ENCODE measurements at places on chromosomes 7 and 10.

GRCh38 chr10:107790271-107790670 lies 625.8 kb upstream of the SORCS1 start:
- no peak for DNase-seq

DNA sequence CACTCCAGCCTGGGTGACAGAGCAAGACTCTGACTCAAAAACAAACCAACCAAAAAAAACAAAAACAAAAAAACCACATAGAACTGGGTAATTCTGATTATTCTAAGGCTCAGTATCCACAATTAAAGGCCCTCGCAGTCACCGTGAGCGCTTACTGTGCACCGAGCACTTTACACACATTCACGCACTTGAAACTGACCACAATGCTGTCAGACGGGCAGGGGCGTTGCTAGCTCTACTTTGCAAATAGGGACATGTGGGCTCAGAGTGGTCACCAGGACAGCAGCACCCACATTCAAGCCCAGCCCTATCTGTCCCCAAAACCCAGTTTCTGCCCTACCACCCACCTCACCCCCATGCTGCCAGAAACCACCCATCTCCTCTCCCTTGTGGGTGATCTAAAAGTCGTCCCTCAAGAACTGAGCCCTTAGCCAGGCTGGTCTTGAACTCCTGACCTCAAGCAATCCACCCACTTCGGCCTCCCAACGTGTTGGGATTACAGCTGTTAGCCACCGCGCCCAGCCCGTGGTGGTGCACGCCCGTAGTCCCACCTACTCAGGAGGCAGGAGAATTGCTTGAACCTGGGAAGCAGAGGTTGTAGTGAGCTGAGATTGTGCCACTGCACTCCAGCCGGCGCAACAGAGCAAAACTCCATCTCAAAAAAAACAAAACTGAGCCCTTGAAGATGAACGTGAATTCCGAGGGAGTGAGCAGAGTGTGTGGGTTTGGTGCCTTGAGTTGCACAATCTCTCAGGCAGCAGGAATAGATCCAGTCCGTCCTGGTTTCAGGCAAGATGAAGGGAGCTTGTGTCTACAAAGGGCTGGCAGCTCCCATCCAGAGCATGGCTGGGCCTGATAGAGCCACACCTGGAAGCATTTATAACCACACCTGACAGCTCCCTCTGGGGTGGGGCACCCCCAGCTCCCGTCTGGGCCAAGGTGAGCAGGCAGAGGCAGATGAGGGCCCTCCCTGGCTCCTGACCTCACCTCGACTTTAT lies 5.4 kb upstream of the HSPB1 start:
- no peak for DNase-seq

DNA sequence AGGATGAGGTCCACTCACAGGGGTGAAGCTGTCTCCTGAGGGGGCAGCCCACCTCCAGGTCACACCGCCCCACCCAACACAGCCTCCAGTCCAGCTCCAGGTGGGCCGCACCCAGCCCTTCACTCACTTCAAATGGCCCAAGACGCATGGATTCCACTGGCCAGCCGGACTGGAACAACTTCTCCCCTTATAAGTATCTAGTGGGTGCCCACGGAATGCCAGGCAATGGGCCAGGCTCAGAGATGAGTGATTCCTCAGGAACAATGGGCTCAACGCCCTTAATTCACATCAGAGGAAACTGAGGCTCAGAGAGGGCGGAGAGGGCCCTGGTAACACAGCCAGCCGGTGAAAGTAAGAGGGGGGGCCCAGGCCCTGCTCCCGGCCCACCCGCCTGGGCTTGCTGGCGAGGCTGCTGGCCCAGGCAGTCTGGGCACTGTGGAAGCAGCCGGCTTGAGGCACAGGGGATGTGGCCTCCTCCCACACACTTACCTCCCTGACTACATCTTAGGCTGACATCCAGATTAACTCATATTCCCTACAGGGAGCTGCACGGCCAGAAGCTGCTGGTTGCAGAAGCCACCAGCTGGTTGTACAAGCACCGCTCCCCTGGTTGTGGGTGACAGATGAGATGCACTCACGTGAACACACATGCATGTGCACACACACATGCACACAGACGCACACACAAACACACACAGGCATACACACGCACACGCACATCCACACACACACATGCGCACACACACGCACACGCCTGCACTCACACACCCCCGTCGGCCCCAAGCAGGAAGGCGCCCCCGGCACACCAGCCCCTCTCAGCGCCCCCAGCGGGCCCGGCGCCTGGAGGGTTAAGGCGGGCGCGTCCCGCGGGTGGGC lies 1.0 kb upstream of the FAM20C start:
- DNase-seq, result no peak

DNA sequence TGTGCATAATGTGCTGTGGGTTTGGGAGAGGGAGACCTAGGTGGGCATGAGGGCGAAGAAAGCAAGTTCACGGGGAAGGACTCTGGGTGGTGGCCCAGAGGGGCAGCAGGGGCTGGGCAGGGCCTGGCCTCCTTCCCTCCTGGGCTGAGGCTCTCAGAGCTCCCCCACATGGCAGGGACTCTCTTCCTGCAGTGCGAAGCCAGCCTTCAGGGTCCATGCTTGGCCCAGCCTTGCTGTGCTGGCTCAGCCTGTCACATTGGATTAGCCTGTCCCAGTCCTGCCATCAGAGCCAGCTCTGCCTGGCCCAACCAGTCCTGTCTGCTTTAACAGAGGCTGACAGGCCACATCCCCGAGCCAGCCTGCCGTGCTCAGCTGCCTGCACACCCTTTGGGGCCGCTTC lies 20.4 kb upstream of the ZNF488 start:
- no peak for DNase-seq

DNA sequence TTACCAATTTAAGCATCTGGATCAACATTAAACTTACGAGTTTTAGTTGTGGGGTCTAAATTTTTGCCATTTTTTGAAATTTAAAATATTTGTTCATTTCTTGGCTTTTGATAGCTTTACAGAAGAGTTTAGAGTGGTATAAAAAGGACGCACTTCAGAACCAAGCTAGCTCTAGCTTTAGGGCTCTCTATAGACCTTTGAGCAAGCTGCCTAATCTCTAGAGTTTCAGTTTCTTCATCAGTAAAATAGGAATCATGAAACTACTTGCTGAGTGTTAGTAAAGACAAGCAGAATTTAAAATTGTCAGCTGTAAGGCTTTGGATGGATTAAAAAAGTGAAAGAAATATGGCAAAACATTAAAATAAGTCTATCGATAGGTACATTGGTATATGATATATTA lies 266.5 kb downstream of the IPMK start:
- no peak for DNase-seq

GRCh38 chr7:36823353-36823752 lies 99.1 kb upstream of the AOAH start:
- DNase-seq, result no peak

- DNase-seq, result no peak
Observed at GRCh38 chr7:39894904-39895303, 55.2 kb upstream of the CDK13 start.

- DNase-seq, result no peak
Observed at GRCh38 chr10:95664543-95664942, 8.0 kb upstream of the ALDH18A1 start.

DNA sequence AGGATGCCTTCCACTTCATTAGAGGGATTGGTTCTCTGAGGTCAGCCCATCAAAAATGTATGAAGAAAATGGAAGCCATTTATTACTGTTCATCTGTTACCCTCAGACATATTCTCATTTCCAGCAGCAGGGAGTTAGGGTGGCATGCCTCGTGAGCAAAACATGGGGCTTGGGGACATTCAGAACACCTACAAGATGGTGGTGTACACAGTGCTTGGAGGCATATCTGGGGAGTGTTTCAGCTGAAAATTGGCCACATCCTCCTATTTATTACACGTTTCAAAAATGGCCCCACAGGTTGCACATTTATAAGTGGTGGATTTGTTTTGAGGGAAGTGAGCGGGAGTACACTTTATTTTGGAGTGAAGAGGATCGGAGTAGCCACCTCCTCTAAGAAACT lies 93.4 kb downstream of the SPAG6 start:
- DNase-seq, result no peak

- DNase-seq, result no peak
Observed at GRCh38 chr7:55413442-55413841, 48.3 kb downstream of the LANCL2 start.

DNA sequence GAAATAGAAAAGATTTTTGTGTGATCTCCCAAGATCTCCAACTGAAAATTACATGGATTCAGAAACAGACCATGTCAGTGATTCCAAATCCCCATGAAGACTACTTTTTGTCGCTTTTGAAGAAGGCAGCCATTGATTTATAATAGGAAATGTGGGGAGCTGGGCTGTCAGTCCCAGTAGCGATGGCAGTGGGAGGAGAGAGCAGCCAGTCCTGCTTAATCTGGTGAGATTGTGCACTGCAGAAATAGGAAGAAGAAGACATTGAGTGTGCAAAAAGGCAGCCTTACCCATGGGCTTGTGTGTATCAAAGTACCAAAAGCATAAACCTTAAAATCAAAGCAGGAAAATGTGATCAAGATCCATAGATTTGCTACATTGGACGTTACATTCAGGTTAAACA lies 4.8 kb downstream of the ADRB1 start:
- no peak for DNase-seq

DNA sequence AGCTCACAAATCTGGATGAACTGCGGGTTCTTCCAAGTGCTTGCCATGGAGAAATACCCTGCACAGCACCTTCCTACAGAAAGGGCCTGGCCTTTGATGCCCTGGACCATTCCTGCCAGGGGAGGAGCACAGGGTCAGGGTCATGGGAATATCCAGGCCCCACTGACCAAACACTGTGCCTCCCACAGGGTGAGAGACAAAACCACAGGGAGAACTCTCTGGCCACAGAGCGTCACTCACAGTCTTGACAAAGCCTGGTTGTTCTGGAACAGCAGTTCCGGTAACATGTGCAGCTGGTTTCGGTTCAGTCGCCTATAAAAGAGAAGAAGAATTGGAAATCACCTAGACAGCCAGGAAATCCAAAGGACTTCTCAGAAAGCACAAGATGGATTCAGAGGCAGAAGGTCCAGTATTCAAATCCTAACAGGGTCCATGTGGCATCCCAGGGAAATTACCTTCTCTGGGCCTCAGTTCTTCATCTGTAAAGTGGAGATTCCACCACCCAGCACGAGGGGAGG lies 28.1 kb downstream of the SLIT1 start:
- DNase-seq, result no peak

GRCh38 chr10:5871596-5871995 lies 18.1 kb downstream of the ANKRD16 start:
- DNase-seq, result no peak

Data from activated naive CD4-positive, alpha-beta T cell treated with anti-CD3 and anti-CD28 coated beads for 36 hours (primary cell).